CD4-positive, alpha-beta T cell treated with Interleukin-6 for 4 hours (primary cell): ENCODE measurements at places on chromosomes 3 and 15.

GRCh38 chr3:142337994-142338393 is 109.8 kb downstream of the XRN1 start:
- no peak for DNase-seq

DNA sequence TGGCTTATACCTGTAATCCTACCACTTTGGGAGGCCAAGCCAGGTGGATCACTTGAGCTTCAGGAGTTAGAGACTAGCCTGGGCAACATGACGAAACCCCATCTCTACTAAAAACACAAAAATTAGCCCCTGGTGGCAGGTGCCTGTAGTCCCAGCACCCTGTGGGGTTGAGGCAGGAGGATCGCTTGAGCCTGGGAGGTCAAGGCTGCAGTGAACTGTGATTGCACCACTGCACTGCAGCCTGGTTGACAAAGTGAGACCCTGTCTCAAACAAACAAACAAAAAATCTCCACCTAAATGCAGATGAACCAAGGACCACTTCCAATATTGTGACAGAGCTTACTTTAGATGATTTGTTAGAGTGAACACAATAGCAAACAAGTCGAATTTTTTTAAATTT is 53.7 kb downstream of the TP53BP1 start:
- no peak for DNase-seq

- DNase-seq, result no peak
Observed at GRCh38 chr3:144363856-144364255, 392.2 kb downstream of the DIPK2A start.

DNA sequence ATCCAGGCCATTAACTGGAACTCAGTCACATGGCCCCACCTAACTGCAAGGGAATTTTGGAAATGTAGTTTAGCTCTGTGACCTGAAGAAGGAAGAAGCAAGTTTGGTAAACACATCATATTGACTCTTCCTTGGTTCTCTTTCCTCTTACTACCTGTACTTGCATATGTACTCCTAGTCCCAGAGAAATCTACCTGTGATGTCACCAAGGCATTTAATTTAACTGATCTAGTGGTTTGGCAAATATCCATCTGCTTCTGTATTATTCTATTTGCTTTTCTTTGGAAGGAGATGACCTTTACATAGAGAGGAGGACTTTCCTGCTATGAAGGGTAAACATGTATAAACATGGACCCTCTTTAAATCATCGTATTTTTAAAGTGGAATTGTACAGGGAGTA is 150.8 kb downstream of the TMEM108 start:
- no peak for DNase-seq

GRCh38 chr15:73161546-73161945 is 109.3 kb downstream of the NEO1 start:
- DNase-seq, result no peak

DNA sequence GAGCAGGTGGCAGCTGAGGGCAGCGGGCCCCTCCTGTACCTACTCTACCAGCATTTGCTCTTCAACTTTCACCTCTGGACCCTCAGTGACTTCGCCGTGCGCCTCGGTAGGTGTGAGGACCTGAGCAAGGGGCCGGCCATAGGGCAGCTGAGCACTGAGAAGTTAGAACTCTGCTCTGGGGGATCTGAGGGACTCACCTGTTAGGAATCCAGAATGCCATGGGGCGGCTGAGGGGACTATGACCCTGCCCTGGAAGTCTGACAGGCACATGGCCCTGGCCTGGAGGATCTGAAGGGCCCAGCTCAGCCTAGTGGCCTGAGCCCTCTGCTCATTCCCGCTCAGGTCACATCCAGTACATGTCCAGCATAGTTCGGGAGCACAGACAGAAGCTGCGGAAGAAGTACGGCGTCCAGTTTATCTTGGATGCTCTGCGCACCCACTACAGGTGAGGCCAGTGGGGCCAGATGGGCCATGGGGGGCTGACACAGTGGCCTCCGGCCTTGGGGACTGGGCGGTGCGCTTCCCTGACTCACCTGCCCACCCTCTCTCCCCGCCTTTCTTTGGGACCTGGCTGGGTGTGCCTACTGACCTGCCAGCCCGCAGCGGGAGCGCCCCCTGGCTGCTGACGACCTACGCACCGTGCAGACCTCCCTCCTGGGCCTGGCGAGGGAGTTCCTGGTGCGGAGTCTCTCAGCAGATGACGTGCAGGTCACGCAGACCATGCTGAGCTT is 18.8 kb downstream of the NBEAL2 start:
- DNase-seq, result peak; percentile 88

- no peak for DNase-seq
Observed at GRCh38 chr3:116254541-116254940, 190.7 kb downstream of the LSAMP start.

DNA sequence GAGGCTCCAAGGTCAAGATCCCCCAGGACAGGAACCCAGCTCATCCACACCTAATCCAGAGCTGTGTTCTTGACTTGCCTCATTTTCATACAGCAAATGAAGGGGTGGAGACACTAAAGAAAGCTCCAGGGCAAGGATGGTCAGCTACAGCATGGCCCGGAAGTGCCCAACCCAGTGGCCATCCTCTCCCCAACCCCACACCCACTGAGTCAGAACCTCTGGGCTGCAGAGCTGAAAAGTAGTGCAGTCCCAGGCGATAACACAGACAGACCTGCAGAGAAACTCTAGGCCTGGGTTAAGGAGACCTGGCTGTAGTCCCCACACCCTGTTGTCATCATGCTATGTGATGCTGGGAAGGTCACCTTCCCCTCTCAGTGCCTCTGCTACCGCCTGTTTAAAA is 85.3 kb downstream of the SEMA5B start:
- DNase-seq, result no peak

- DNase-seq, result no peak
Observed at GRCh38 chr15:77720173-77720572, 87.5 kb upstream of the LINGO1 start.

DNA sequence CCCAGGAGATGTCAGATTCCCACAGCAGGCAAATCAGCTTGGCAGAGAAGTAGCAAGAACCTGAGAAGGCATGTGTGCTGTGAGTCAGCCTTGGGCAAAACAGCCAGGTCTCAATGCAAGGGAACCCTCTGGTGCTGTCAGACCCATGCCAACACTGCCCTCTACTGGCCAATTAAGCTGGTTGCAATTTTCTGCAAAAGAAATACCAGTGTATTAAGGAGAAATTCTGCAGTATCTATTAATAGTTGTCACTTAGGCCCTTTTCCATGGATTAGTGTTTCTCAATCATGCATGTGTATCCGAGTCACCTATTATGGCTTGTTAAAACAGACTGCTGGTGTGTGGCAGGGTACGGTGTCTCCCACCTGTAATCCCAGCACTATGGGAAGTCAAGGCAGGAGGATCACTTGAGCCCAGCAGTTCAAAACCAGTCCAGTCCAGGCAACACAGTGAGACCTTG is 26.2 kb downstream of the MAP4 start:
- peak; percentile 78 for DNase-seq

DNA sequence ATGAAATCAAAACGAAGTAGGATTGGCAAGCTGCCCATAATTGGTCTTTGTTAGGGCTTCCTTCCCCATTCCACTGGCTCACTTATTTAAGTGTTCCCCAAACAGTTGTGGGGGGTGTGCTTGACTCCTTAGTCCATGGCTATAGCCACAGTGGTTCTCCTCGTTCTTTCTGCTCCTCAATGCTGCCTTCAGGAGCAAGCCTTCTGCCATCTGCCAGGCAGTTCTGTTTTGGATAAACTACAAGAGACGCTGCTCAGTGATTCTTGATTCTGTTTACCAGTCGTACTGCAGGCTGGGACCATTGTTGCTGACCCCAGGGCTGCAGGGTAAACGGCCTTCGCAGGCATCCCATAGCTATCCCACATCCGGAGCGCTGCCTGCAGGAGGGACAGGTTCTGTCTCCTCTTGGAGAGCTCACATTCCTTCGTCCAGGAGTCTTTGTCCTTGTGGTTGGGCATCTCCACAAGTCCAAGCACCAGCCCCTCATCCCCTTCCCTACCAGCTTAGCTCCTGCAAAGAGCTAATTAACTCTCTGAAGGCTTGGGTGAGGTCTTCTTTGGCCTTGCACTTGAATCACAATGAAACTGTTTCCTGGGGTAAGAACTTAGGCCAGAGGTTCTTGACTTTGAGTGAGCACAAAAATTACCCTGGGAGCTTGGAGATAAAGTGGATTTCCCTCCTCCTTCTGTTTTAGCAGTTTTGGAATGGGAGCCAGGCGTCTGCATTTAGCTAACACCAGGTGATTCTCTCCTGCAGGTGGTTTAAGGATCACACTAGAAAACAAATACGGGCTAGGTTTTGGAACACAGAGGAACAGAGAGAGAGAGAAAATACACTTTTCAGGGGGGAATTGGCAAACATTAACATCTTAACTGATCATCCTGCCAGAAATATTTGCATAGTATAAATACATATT is 114.9 kb downstream of the SV2B start:
- no peak for DNase-seq

DNA sequence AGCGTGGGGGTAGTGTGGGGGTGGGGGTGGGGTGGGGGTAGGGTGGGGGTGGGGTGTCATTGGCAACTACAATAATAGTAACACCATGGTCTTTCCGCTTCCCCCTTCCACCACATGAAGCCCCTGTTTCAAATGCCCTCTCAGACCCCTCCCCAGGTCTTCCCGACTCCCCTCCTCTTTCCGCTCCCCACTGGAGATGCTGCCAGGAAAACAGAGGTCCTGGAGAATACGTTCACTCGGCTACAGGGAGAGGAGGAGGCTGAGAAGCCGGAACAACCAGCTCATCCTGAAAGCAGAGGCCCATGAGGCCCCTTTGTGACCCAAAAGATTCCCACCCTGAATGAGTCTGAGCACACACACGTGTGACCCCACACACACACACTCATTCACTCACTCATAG is 75.4 kb downstream of the CPN2 start:
- DNase-seq, result no peak

GRCh38 chr3:69288161-69288895 is 97.6 kb downstream of the FRMD4B start:
- peak; percentile 3 for DNase-seq

DNA sequence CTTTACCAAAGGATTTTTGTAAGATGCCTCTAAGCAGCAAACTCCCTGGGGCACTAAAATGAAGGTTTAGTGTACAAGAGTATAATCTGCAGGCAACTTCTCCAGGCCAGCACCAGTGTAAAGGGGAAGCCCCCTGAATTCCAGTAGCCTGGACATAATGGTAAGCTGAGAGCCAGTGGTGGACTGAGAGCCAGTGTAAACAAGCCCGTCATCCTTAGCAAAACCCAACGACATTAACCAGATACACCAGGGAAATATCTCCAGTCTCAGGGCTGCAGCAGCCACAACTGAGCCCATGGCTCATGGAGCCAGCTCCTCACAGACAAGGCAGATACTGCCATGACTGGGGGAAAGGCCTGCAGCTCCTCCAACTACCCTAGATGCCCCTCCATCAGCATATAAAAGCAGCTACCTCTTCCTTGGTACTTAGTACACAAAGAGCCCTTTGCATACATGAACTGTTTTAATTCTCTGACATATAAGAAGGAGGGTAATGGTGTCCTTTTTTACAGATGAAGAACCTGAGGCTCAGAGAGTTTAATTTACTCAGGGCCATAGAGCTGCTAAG is 21.7 kb downstream of the PARP16 start:
- no peak for DNase-seq

DNA sequence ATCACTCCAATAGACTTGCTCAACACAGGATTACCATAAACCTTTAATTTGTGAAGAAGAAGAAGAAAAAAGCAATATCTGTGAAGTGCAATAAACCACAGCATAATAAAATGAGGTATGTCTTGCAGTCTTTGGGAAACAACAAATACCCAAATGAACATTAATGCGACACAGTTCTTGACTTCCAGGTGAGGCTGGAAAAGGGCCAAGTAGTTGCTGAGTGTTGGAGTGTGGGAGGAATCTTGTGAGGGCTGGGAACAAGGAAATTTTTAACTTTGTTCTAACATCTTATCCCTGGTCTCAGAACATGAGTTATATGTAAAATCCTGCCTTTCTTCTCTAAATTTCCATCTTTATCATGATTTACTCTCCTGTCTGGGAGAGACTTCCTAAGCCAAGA is 206.5 kb downstream of the DTWD1 start:
- no peak for DNase-seq

GRCh38 chr3:172320468-172320867 is 127.8 kb downstream of the GHSR start:
- DNase-seq, result no peak

DNA sequence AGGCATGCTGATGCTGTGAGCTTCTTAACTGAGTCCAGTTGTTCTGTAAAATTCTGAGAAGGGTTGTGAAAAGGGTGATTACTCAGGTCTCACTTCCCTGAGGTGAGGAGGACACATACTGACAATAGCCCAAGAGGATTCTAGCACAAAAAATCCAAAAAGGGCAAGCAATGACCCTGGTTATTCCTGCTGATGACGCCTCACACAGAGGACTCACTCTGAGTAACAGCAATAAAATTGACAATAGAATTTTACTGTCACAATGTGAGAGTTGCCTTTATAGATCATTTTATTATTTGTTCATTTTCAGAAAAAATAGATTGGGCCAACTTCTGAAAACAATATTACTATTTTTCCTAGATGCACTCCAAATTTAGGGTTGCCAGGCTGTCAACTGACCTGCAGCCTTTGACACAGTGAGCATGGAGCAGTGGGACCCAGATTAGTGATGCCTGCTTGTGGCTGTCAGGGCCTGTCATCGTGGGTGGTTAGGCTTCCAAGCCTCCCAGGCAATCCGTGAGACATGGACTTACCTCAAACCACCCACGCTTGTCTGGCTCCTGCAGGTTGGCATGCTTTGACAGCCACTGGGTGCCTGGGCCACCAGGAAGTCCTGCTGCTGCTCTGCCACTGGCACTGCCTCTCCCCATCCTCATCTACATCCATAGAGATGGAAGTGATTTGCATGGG is 396.0 kb upstream of the THBS1 start:
- DNase-seq, result no peak

DNA sequence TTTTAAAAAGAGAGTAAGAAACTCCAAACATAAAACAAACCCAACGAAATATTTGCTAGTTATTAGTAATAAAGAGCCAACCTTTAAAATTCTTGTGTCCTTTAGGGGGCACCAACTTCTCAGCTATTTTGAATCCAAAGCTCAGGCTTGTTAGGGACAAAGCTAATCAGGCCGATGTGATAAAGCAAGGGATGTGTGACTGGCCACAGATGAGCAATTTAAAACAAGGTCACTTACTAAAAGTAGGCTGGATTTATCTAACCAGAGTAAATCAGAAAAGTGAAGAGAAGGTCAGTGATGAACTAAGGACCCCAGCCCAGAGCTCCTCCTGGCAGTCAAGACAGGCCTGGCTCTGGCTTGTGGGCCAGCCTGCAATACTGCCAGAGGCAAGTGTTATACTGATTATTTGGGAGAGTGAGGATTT is 108.5 kb downstream of the CYP19A1 start:
- DNase-seq, result no peak

DNA sequence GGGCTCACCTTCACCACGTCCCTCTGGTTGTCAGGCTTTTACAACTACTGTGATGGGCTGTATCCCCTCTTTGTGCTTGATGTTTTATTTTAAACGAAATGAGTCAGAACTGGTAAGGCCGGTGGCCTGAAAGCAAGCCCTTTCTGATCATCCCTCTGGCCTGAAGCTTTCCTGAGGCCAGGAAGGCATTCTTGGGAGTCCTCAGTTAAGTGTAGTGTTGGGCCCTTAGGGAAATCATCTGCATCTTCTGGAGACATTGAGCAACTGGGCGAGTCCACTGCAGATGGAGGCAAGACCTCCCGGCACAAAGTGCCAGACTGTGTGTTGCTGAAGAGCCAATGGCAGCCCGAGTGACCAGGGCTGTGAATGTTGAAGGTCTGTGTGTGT is 33.0 kb upstream of the AMOTL2 start:
- no peak for DNase-seq
